ENCODE measurements at places on chromosomes 6 and 20. TPM values are rescaled to one million over a fixed set of nuclear protein-coding genes. Genes with fewer than 3 reads are reported as not detected.
A peak's percentile ranks its signal among the peaks of the same experiment; 100 is the strongest.

The PLA2G7 gene
- total RNA-seq: 0.27 TPM

The TFAP2A gene
- total RNA-seq: 0.51 TPM

The SPDEF gene
- total RNA-seq: not detected

The TREML2 gene
- not detected for total RNA-seq

The XKR7 gene
- not detected for total RNA-seq

The SLC24A3 gene
- total RNA-seq: 0.62 TPM

The OXT gene
- not detected for total RNA-seq

The FOXQ1 gene
- not detected for total RNA-seq

The SAMD10 gene
- total RNA-seq: 6.0 TPM

The PBOV1 gene
- not detected for total RNA-seq

The KIAA0408 gene
- 3.1 TPM for total RNA-seq

The C6orf132 gene
- 1.9 TPM for total RNA-seq

- DNase-seq: no peak
Observed at GRCh38 chr20:20295621-20296498, 72.0 kb upstream of the INSM1 start.

GRCh38 chr20:36346256-36346655 lies 40.1 kb downstream of the DLGAP4 start:
- no peak for DNase-seq

DNA sequence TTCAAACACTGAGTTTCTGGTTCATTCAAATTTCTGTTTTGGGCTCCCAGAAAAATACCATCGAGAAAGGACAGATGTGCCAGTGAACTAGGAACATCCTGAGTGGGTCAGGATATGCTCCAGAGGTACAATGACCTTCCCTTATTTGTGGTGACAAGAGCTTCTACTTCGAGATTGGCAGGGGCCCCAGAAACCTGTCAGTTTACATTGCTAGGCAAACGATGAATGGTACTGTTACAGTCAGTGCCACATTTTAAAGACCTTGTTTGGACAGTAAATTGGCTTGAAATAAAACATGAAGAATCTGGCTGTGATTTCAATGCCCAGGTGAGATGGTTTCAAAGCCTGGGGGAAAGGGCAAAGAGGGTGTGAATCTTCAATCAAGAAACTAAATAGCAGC lies 454.5 kb upstream of the ID4 start:
- DNase-seq: no peak

- DNase-seq: peak; percentile 49
Observed at GRCh38 chr6:143743301-143744166, 65.8 kb downstream of the PHACTR2 start.

- no peak for DNase-seq
Observed at GRCh38 chr20:62254021-62254724, 15.9 kb downstream of the OSBPL2 start.

DNA sequence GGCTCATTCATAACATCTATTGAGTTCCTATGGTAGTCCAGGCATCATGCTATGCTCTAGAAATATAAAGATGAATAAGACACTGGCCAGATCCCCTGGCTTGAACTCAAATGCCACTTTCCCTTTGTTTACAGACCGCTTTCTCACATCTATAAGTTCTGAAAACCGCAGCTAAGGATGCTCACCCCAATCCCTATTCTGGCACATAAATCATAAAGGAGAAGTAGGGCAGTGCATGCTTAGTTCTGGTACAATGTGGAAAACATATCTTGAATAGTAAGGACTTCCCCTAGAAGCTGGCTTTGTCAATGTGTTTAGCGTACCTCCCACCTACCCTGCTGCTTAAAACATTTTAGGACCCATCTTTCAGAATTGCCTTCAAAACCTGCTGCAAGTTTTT lies 26.4 kb downstream of the MRS2 start:
- DNase-seq: no peak

- no peak for DNase-seq
Observed at GRCh38 chr6:50820869-50821264, 2.2 kb downstream of the TFAP2B start.

DNA sequence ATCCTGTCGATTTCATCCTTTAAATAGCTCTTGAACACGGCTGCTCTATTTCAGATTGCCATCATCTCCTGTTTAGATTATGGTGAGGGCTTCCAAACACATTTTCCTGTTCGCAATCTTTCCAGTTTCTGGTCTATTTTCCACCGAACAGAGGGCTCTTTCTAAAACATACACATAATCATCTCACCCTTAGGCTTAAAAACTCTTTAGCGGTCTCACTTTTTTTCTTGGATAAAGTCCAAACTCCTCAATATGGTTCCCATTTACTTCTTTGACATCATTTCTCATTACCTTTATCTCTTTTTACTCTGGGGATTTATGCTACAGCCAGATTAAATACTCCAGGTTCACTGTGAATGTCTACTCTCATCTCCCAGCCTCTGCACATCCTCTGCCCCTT lies 103.4 kb upstream of the STMND1 start:
- DNase-seq: no peak

- DNase-seq: no peak
Observed at GRCh38 chr6:104716858-104717257, 142.9 kb downstream of the HACE1 start.

- no peak for DNase-seq
Observed at GRCh38 chr6:161796681-161797080, 522.8 kb upstream of the AGPAT4 start.

GRCh38 chr6:155434096-155434495 lies 21.5 kb downstream of the NOX3 start:
- DNase-seq: no peak

- no peak for DNase-seq
Observed at GRCh38 chr20:62893700-62894099, 32.1 kb upstream of the TCFL5 start.

DNA sequence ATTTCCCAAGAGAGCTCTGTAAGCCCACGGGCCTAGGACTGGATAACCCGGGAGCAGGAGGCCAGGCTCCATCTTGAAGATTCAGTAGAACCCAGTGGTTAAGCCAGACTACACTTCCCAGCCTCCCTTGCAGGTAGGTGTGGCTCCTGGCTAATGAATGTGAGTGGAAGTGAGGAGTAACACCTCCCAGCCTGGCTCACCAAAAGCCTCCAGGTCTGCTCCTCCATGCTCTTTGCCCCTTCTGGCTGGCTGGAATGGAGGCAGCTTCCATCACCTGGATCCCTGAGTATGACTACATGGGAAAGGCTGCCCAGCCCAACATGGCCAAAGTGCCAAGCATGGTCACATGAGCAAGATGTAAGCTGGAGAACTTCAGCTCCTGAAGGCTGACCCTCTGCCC lies 9.7 kb downstream of the LRRN4 start:
- DNase-seq: no peak

GRCh38 chr6:41763470-41763869 lies 16.2 kb downstream of the FRS3 start:
- no peak for DNase-seq

DNA sequence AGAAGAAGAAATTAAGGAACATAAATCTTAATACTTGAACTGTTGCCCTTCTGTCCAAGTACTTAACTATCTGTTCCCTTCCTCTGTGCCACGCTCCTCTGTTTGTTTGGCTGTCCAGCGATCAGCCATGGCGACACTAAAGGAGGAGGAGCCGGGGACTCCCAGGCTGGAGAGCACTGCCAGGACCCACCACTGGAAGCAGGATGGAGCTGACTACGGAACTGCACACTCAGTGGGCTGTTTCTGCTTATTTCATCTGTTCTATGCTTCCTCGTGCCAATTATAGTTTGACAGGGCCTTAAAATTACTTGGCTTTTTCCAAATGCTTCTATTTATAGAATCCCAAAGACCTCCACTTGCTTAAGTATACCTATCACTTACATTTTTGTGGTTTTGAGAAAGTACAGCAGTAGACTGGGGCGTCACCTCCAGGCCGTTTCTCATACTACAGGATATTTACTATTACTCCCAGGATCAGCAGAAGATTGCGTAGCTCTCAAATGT lies 17.1 kb downstream of the IRF4 start:
- DNase-seq: peak; percentile 71

DNA sequence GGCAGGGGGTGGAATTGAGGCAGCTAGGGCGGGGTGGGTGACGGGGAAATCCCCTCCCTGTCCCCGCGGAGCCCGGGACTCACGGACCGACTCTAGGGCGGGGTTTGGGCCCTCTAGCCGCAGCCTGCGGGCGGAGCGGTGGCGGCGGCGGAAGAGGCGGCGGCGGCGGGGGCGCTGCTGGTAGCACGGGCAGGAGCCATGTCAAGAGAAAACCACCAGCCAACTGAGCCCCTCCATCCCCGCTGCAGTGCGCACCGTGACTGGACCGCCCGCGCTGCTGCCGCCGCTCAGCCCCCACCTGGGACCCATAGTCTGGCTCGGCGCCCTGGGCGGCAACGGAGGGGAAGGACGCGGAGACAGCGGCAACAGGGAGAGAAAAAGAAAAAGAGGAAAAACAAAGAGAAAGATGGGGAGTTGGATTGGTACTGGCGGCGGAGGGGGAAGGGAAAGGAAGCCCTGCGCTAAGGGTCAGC lies 1.2 kb upstream of the C6orf62 start:
- DNase-seq: peak; percentile 84

GRCh38 chr6:156060013-156060412 lies 604.4 kb upstream of the NOX3 start:
- no peak for DNase-seq

GRCh38 chr6:37956711-37957275 lies 137.3 kb downstream of the ZFAND3 start:
- DNase-seq: no peak

- no peak for DNase-seq
Observed at GRCh38 chr6:42224222-42225028, 6.8 kb upstream of the MRPS10 start.

- DNase-seq: no peak
Observed at GRCh38 chr6:32642720-32643106, 5.5 kb downstream of the HLA-DQA1 start.

GRCh38 chr6:25992413-25993340 lies 30.1 kb downstream of the TRIM38 start:
- peak; percentile 98 for DNase-seq

DNA sequence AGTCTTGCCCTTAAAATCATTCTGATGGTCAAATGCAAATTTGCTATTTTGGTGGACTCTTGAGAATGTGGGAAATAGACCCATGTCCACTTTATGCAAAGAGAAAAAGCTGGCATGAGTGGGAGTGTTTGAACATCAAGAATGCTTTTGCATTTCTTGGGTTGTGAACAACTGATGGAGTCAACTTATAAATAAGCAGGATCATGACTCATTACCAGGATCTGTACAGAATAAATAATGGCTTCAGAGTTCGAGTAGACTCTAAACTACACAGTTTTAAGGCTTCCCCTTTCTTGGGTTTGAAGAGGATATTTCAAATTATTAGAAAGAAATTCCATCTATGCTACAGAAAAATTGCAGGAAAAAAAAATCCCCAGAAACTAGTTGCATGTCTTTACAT lies 195.5 kb downstream of the EYA4 start:
- no peak for DNase-seq

GRCh38 chr6:70706491-70707123 lies 38.9 kb downstream of the SMAP1 start:
- no peak for DNase-seq

GRCh38 chr6:46501136-46502089 lies 10.2 kb upstream of the RCAN2 start:
- DNase-seq: no peak

GRCh38 chr20:62135573-62136266 lies 7.5 kb downstream of the PSMA7 start:
- DNase-seq: no peak

Data from Right ventricle myocardium superior (tissue), 1 donor.